ENCODE measurements at places on chromosomes 2 and 18.

- no peak for DNase-seq
Observed at GRCh38 chr18:46892842-46893241, 24.5 kb downstream of the PIAS2 start.

GRCh38 chr18:63897072-63897471, 9.6 kb downstream of the SERPINB2 start:
- no peak for DNase-seq

DNA sequence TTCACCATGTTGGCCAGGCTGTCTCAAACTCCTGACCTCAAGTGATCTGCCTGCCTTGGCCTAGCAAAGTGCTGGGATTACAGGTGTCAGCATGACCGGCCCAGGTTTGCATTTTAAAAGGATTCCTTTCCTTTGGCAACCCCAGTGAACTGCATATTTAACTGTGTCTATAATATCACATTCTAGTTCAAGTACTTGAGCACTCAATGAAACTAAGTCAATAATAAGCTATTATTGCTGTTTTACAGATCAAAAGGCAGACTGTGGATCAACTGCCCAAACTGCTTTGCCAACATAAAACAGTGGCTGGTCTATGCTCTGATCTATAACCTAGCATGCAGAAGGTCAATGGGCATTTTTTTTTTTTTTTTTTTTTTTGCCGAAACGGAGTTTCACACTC, 144.5 kb downstream of the USP34 start:
- DNase-seq: no peak

GRCh38 chr2:118752762-118753429, 94.6 kb downstream of the EN1 start:
- no peak for DNase-seq

DNA sequence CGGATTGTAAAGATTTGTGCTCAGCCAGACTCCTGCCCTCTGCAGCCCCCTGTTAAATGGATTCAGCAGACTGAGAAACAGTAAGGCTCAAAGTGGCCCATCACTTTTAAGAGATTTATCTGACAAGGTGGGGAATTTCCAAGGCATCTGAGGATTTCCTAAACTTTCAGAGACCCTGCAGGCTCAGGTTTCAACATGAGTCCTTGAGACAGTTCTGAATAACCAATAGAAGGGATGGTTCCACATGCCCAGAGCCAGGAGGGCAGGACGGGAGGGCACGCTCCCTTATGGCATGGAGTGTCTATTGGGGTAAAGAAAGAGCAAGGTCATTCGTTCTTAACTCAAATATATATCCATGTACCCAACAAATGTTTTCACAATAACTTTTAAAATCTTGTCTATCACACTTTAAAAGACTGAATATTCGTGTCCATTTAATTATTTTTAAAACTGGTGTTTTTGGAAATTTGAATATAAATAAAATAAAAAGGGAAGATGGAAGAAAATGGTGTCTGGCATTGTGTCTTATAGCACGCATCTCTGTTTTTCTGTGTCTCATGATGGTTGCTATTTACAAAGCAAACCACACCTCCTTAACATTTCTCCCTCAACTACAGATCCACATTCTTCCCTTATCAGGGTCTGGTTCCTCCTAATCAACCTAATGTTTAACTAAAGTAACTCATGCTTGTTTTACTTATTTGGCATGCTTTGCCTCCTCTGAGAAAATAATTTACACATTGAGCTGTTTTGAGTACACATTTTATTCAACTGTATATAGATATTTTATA, 56.0 kb upstream of the DSG1 start:
- DNase-seq: no peak

DNA sequence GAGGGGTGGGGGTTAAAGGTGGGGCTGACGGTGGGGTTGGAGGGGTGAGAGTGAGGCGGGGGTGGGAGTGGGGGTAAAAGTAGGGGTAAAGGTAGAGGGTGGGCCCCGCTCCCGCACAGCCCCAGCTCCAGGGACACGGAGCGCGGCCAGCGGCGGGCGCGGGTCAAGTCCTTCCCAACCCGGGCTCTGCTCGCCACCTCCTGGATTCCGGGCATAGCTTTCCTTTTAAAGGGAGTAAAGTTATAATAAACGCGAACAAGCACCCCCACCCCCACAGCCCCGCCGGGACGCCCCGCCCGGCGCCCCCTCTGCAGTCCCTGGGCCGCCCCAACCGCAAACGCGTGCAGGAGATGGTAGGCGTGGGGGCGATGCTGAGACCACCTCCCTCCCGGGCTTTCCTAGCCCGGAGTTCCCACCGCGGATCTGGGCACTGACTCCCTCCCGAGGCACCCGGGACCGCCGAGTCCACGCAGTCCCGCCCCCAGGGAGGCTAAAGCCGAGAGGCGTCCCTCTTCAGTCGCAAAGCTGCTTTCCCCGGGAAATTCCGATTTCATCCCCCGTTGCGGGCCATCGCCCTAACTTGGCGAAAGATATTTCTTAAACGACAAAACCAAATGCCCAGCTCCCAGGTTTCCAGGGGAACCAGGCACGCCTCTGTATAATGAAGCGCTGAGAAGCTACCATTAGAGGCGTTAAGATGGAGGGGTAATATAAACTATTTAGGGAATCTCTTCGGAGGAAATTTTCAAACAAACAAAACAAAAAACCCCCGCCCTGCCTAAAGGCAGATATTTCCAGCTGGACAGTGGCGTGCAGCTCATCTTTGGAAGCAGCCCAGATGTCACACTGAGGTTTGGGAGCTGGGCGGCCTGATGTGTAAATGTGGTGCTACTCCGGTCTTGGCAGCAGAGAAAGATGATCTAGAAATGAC, at the start of gene LIMS2:
Gene LIMS2, minus strand, starts transcription at position 200 of the 931 bp plus-strand sequence. CDS start 506 bp downstream, outside the sequence.
- no peak for DNase-seq

DNA sequence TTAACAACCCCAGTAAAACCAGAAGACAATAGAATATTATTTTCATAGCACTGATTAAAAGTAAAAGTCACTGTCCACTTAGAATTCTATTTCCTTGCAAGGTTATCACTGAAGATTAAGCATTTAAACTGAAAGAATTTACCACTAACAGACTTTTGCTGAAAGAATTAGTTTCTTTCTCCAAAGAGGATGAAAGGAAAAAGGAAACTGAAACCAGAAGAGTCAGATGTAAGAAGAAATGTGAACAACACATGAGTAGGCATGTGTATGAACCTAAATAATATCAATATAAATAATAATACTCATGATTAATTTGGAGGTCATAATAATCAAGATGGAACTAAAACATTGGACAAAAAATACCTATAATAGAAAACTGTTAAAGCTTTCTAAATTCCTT, 82.4 kb upstream of the KLHL29 start:
- DNase-seq: no peak
